ENCODE measurements at places on chromosomes 12 and 14.

DNA sequence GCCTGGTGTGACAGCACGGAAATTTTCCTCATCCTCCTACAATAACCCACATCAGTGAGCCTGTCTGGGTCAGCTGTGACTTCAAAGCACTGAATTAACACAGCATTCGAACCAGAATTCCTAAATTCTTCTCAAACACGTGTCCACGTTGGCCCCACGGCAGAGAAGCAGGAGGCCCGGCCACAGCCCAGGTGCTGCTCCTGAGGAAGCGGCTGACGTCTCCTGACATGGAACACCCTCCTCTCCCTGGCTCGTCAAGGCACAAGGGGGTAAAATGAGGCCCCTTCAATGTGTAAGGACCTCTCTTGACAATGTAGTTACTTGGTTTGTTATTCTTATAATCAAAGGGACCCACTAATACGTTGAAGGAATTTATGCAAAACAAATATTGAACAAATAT, 156.3 kb upstream of the GSC start:
- no peak for DNase-seq

DNA sequence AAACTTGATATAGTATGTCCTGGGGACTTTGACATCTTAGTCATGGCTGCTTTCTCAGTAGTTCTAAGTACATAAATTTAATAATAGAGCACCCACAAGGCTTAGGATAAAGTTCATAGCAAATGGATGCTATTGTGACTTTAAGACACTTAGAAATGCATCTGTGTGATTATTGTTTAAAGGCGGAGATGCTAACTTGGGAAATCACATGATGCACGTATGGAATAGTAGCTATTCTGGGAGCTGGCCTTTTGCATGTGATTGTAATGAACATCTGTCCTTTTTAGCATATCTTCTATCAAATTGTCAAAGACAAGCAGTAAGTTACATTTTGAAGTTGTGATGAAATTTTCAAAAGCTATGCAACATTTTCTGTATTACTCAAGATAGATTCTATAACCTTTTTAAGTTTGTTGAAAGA, 46.7 kb upstream of the ATP2A2 start:
- no peak for DNase-seq

- no peak for DNase-seq
Measured at GRCh38 chr12:50926415-50926814, 25.9 kb upstream of the HIGD1C start.

DNA sequence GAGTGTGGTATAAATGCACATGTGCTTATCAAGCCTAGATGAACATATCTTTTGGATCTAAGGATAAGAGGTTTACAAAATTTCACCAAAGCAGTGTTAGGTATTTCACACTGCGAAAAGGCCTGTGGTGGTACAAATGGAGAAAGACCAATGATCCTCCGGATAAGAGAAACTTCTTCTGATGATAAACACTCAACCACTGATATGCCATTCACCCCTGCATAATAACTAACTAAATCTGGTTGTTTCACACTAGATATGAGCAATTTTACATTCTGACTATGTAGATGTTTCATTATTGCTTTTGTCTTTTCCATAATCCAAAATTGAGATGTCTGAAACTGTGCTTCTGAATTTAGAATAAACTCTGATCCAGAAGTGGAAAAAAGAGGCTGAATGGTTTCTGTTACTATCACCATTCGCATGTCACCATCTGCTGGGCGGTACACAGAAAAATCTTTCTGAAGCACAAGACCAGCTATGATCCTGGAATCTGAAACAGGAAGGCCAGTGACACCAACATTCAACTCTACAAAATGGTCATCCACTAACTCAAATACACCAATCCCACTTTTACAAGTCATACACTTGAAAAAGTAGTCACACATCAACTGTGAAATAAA, 1.3 kb downstream of the BBS10 start:
- no peak for DNase-seq

DNA sequence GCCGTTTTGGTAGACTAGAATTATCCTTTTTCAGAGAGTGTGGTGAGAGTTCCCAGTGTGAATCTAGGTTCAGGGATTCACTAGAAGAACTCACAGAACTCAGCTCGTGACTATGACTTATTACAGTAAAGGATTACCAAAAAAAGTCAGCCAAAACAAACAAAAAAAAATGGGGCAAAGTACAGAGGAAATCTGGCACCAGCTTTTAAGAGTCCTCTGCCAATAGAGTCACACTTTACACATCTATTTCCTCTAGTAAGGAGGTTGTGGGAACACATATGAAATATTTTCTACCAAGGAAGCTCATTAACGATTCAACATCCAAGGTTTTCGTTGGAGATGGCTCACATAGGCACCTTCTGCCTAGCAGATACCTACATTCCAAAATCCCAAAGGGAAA, 28.2 kb downstream of the TSPAN19 start:
- DNase-seq: no peak

DNA sequence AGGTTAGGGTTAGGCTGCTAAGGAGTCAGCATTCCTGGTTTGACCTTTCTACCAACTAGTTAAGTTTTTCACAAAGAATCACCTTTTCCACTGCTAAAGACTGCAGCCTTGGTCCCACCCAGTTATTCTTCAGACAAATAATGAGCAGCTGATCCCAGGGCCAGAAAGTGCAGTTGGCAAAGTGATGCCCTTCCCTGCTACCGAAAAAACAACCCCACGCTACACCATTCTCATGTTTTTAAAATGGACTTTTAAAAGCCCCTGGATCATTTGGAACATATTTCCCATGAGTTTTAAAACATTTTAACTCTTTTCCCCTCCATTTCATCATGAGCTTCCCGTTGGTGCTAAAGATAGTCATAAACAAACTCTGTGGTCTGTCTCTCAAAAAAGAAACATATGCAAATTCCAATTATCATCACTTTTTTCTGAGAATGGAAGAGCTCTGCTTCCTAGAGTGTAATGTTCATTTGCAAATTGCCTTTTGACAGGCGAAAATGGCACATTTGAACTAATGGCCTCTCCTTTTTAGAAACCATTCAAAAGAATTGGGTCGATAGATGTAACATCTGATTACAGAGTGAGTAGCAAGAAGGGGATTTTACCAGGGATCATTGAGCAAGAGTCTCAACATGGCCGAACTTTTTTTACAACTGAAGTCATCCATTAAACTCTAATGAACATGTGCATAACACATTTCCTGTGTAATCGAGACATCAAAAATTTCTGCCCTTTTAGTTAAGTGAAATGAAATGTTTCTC, 129.3 kb upstream of the RAP1B start:
- DNase-seq: no peak

GRCh38 chr12:109309381-109310246, 530 bp upstream of the FOXN4 start:
- DNase-seq: peak; percentile 27

GRCh38 chr12:132305991-132306884, 23.2 kb downstream of the GALNT9 start:
- no peak for DNase-seq

- DNase-seq: no peak
Measured at GRCh38 chr14:89481196-89481595, 64.2 kb upstream of the FOXN3 start.

- no peak for DNase-seq
Measured at GRCh38 chr12:108514468-108514972, 557 bp upstream of the FICD start.

GRCh38 chr14:67620217-67620785, 581 bp downstream of the ARG2 start:
- peak; percentile 80 for DNase-seq

- no peak for DNase-seq
Measured at GRCh38 chr14:95500772-95501401, 15.6 kb downstream of the SYNE3 start.

DNA sequence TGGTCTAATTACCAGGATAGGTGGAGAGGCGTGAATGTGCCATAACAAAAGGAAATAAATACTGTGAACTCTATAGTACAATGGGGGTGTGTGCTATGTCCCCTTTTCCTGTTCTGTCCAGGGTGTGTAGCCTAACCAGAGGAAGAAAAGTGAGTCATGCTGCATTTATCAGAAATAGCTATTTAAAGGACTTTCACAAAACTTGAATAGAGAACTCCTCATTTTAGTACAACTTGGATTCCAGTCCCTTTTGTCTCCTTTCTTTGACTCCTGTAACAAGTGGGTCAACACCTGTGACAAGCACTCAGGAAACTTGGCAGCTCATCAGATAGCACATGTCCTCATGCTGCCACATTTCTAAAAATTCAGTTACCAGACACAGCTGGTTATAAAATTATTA, 123.4 kb downstream of the CCDC91 start:
- DNase-seq: no peak

DNA sequence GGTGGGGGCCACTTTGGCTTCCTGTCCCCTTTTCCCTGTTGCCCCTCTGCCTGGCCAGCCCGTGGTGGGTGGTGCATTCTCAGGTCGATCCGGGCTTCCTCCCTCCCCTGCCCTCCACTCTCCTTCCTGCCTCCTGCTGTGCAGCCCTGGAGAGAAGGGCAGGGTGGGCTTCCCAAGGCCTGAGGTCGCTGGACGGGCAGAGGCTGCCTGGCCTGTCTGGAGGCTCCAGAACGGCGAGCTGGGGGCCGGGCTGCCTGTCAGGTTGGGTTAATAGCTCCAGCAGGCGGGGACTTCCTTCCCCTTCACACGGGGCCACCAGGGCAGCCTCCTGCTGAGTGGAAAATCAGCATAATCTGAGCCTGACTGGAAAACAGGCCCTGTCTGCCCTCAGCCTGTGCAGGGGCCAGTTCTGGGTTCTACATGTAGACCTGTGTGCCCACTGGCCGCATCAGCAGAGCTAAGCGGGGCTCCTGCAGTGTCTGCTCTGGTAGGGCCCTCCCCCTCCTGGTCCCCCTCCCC, 11.3 kb downstream of the KIF26A start:
- no peak for DNase-seq

GRCh38 chr12:6943722-6944380, at the start of the genes C12orf57 and RNU7-1:
Gene C12orf57 (plus strand): TSS chr12:6944022. CDS start chr12:6944122, 100 bp downstream.
Gene RNU7-1 (plus strand): TSS chr12:6943816.
- DNase-seq: peak; percentile 74

DNA sequence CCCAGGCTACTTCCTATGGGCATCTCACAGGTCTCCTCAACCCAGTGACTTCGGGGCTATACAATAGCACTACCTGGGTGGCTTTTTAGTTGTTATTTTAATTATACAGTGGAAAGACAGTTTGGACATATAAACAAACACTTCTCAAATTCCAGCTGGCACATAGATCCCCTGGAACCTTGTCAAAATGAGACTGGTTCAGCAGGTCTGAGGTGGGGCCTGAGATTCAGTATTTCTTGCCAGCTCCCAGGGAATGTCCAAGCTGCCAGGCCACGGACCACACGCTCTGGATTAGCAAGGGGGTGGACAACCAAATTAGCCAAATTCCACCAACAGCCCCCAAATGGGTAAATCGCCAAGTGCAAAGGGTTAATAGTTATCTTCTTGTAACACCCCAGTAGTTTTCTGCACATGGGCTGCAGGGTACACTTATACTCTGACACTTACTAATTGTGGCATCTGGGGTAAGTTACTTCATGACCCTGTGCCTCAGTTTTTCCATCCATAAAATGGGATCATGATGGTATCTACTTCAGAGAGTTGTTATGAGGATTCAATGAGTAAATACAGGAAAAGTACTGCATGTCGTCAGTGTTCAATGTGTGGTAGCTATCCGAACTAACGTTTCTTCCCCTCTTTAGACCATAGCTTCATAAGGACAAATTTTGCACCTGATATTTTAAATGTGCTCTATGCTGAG, 789.4 kb upstream of the TBX3 start:
- no peak for DNase-seq

DNA sequence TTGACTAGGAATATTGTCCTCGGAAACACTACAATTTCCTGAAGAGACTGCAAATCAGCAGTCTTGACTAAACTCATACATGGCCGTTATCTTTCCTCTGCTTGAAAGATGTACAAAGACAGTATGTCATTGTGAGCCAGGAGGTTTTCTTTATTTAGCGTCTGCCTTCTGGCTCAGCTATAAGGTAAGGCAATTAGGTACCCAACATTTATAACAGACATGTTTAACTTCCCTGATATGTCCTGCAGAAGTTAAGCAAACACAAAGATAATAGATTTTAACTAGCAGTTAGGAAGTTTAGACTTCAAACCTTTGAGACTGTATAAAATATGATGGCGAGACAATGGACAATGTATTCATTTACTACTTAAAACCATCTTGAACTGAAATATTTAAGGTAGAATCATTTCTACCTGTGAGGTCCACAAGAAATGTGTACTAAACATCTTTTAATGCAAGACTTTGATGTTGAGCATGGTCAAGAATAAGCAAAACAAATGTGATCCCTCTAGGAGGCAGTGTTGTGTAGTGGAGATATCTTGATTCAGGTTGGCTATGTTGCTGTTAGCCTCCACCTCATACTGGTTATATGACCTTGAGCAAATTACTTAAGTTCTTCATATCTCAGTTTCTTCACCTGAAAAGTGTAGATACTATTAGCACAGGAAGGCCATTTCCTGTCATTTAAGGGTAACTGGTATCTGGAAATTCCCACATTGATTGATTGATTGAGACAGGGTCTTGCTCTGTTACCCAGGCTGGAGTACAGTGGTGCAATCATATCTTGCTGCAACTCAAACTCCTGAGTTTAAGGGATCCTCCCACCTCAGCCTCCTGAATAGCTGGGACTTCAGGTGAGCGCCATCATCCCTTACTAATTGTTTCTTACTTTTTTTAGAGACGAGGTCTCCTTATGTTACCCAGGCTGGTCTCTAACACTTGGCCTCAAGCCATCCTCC, 96.3 kb upstream of the EEA1 start:
- DNase-seq: no peak

DNA sequence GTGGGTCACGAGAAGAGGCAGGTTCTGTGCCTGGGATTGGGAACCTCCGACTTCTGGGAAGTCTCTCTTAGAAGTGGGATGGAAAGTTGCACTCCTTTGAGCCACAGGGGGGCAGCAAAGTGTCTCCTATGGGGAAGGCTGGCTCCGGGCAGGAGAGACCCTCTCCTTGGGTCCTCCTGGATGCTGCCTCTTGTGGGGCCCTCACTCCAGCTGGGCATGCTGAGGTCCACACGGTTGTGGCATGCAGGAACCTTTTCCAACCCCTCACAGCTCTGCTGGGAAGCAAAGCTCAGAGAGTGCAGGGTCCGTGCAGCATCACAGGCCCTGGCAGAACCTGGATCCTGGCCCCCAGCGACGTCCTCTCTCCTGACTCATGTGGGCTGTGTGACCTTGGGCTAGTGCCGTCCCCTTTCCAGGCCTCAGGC, 17.4 kb downstream of the SDSL start:
- peak; percentile 21 for DNase-seq

DNA sequence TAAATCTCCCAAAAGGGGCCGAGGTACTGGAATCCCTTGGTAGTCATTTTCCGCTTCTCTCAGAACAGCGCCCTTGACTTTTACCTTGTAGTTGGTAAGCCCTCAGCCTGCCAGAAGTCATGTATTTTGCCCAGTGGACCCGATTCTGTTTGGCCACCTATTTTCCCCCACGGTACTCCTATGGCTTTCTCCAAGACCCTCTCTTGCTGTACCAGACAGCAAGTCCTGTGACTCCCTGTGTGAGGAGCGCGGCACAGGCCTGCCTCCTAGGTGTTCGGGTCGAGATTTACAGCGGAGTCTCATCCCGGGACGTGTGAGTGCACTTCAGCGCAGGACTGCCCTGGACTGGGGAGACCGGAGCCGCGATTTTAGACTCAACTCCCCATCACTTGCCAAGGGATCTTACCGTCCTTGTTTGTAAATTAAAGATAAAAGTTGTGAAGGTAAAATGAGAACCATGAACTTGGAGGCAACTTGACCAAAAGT, 1.1 kb upstream of the MBD6 start:
- no peak for DNase-seq

GRCh38 chr12:64091186-64091585, 130.9 kb downstream of the KICS2 start:
- DNase-seq: no peak

Measured in NCI-H2107 (cell line).